ENCODE measurements at places on chromosomes 7 and 10. TPM values are rescaled to one million over a fixed set of nuclear protein-coding genes. Genes with fewer than 3 reads are reported as not detected.

The CADPS2 gene
- total RNA-seq: 20.8 TPM

The ANKRD61 gene
- total RNA-seq: not detected

The ZNF239 gene
- total RNA-seq: 5.1 TPM

The EPO gene
- not detected for total RNA-seq

The FEZF1 gene
- total RNA-seq: not detected

The TMEM270 gene
- total RNA-seq: not detected

The MYL10 gene
- total RNA-seq: not detected

Data from myometrial cell (primary cell).